Thoracic aorta (tissue), 2 donors: ENCODE measurements at places on chromosomes 4 and X. TPM values are rescaled to one million over a fixed set of nuclear protein-coding genes. Genes with fewer than 3 reads are reported as not detected.

The POLN gene
- total RNA-seq = 3.2 TPM

The CCDC158 gene
- 2.8 TPM for total RNA-seq

The PDK3 gene
- total RNA-seq = 116 TPM

GRCh38 chr4:156784970-156785369 is 186.6 kb downstream of the PDGFC start:
- H3K27me3 ChIP-seq = no peaks in the 10 kb centered on the region
- no peak overlapping the region for H3K27ac ChIP-seq
- DNase-seq = no peak

- H3K27ac ChIP-seq = no peak overlapping the region
- no peaks in the 10 kb centered on the region for H3K36me3 ChIP-seq
Observed at GRCh38 chrX:19849464-19850080, 37.8 kb downstream of the SH3KBP1 start.

DNA sequence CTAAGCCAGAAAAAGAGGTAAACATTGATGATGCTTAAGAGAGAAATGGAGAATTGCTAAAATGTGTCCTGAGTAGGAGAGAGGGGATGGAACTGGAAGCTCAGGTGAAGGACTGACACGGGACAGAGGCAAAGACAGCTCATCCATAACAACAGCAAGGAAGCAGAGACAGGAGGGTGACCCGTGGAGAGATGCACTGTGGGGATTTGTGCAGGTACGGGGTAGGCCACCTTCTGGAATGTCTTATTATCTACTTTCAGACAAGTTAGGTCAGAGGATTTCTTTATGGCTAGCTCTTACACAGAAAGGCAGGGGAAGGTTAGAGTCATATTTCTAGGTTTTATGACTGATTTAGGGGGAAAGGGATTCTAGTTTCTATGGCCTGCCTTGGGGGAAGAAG is 31.7 kb downstream of the RXFP1 start:
- H3K4me3 ChIP-seq = no peak overlapping the region
- DNase-seq = no peak
- no peak overlapping the region for H3K27ac ChIP-seq
- H3K4me1 ChIP-seq = no peaks in the 10 kb centered on the region

DNA sequence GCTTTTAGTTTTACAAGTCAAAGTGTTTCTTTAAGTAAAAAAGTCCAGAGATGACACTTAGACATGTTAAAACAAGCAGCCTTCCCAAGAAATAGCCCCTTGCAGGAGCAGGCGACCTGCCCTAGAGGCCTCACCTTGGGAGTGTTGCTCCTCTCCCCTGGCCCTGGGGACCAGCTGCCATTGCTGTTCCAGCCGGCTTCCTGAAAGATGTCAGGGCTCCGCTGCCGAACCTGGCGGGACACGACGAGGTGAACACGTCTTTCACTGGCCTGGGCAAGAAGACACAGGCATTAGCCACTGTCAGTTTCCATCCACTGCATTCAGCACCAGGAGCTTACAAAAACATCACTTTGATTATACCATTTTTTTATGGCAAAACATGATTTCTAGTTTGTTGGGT is 104.1 kb downstream of the FIP1L1 start:
- no peak overlapping the region for H3K4me3 ChIP-seq
- no peaks in the 10 kb centered on the region for H3K27me3 ChIP-seq
- H3K4me1 ChIP-seq = peaks cover 5% of the 10 kb centered on the region
- DNase-seq = no peak
- no peaks in the 10 kb centered on the region for H3K36me3 ChIP-seq
- H3K27ac ChIP-seq = no peak overlapping the region
